ENCODE measurements at places on chromosomes 12 and 14. TPM values are rescaled to one million over a fixed set of nuclear protein-coding genes. Genes with fewer than 3 reads are reported as not detected.
A peak's percentile ranks its signal among the peaks of the same experiment; 100 is the strongest.

Gene PPP4R4
- total RNA-seq = 0.26 TPM

Gene MYO1H
- total RNA-seq = not detected

GRCh38 chr14:88323523-88324199 is 592 bp upstream of the KCNK10 start:
- peak overlapping the region; percentile 57 for H3K4me3 ChIP-seq
- peaks cover 44% of the 10 kb centered on the region for H3K27me3 ChIP-seq
- no peak overlapping the region for H3K27ac ChIP-seq
- DNase-seq = no peak
- H3K36me3 ChIP-seq = no peaks in the 10 kb centered on the region
- peaks cover 8% of the 10 kb centered on the region for H3K4me1 ChIP-seq

GRCh38 chr12:57741413-57741789 is 2.9 kb upstream of the AGAP2 start:
- H3K27me3 ChIP-seq = no peaks in the 10 kb centered on the region
- H3K36me3 ChIP-seq = peaks cover 33% of the 10 kb centered on the region
- H3K4me1 ChIP-seq = peaks cover 62% of the 10 kb centered on the region
- peak overlapping the region; percentile 92 for H3K27ac ChIP-seq
- H3K4me3 ChIP-seq = peak overlapping the region; percentile 90

DNA sequence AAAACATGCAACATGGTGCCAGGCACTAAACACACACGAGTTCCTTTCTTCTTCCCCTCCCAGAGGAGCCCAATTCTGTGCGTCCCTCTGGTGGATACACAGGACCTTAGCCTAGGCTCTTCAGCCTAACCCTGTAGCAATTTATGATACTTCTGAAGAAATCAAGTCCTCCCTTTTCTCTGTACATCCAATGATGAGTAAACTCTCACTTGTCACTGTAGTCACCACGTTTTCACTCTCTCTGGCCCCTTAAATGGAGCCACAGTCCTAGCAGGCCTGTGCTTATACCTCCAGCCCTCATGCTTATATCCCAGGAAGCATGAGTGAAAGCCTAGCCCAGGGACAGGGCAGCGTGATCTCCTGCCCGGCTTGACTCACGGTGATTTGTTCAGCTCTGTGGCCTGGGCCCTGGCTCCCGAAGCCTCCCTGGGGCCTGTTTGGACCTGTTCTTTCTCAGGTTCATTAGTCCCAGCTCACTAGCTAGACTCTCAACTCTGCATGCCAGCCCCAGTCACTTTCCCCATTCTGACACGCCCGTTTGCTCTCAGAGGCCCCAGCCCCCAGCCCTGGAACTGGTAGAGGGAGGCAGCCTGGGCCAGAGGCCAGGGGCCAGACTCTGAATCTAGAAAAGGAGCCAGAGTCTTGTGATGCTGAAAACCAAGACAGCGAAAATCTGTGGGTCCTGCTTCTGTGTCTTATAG is 24.1 kb upstream of the PLEKHG3 start:
- peaks cover 15% of the 10 kb centered on the region for H3K27me3 ChIP-seq
- peaks cover 12% of the 10 kb centered on the region for H3K4me1 ChIP-seq
- no peaks in the 10 kb centered on the region for H3K36me3 ChIP-seq
- no peak overlapping the region for H3K4me3 ChIP-seq
- H3K27ac ChIP-seq = no peak overlapping the region

- H3K36me3 ChIP-seq = peaks cover 59% of the 10 kb centered on the region
- H3K27ac ChIP-seq = no peak overlapping the region
- no peak overlapping the region for H3K4me3 ChIP-seq
- H3K4me1 ChIP-seq = no peaks in the 10 kb centered on the region
- DNase-seq = peak; percentile 33
These were observed 10.9 kb downstream of the TCHP start for GRCh38 chr12:109910969-109911348.

GRCh38 chr14:98952593-98953350 is 319.2 kb downstream of the BCL11B start:
- peaks cover under 1% of the 10 kb centered on the region for H3K4me1 ChIP-seq
- H3K4me3 ChIP-seq = no peak overlapping the region
- no peaks in the 10 kb centered on the region for H3K27me3 ChIP-seq
- no peak overlapping the region for H3K27ac ChIP-seq
- no peak for DNase-seq

- peaks cover 11% of the 10 kb centered on the region for H3K4me1 ChIP-seq
- H3K4me3 ChIP-seq = no peak overlapping the region
- no peaks in the 10 kb centered on the region for H3K36me3 ChIP-seq
These were observed 61.1 kb downstream of the SLC25A47 start for GRCh38 chr14:100384277-100384676.

GRCh38 chr12:22228022-22228875 is 106.3 kb downstream of the ST8SIA1 start:
- no peak overlapping the region for H3K27ac ChIP-seq
- no peaks in the 10 kb centered on the region for H3K27me3 ChIP-seq
- H3K4me1 ChIP-seq = peaks cover 2% of the 10 kb centered on the region
- H3K4me3 ChIP-seq = no peak overlapping the region
- DNase-seq = no peak
